ENCODE measurements at places on chromosomes 2 and 18.

DNA sequence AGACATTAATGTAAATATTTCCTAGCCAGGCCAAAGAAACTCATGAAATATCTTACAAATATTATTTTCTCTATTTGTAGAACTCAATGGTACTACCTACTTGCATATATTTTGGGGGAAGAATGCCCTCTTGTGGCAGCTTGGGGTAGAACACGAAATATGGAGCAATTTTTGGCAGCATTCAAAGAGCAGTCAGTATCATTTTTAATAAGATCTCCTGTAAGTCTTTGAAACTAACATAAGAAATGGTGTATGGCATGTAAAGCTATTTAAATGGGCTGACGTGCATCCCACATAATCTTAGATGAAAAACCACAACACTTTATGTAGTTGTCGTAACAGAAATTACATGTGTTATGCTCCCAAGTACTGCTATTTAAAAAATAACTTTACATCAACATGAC lies 62.3 kb upstream of the CCDC195 start:
- peak; percentile 33 for DNase-seq

DNA sequence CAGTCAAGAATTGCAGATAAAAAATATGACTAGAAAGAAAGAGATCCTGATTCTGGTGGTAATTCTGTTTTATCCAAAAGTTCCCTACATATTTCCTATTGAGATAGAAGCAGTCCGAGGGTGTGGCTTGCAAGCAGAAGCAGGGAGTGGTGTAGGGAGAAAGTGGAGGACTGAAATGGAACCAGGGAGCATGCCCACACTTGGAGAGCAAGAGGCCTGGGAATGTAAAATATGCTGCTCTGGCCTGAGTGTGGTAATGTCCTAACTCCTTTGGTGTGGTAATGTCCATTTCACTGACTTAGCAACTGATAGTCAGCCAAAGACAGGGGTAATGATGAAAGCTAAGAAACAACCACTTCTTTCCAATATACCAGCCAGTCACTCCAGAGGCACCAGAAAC lies 30.1 kb upstream of the FMNL2 start:
- no peak for DNase-seq

DNA sequence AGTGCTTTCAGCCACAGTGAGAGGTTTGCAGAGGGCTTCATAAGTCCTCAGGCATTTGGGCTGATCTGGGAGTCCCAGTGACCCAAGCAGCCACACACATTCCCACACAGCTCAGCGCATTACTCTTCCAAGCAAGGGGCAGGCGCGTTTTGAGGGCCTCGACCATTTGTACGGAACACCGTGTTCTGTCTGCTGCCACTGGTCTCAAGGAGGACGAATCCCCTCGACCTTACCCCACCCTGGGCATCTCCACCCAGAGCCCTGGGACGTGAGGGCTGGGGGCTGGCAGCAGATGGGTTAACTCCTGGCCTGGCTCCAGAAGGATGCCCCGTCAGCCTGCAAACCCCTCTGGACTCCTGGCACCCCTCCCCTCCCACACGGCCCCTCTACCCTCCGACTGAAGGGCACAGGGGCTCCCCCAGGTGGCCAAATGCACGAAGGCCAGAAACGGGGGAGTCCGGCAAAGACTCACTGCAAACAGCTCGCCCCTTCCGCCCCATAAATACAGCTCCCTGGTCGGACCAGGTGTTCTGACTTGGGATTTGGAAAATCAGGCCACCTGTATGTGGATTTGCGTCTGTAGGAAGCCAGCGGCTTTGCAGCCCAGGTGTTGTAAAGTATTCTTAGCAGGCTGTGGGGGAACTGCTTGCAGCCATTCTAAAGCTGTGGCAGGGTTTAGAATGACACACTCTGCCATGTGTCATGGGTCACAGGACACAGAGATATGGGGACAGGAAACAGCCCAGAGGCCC lies 33.6 kb upstream of the PTMA start:
- peak; percentile 60 for DNase-seq

- DNase-seq: no peak
These were observed 155.0 kb downstream of the EIPR1 start for GRCh38 chr2:3222636-3223035.

- DNase-seq: no peak
These were observed 483.3 kb downstream of the PLCL1 start for GRCh38 chr2:198287706-198288105.

- DNase-seq: no peak
These were observed 3.6 kb upstream of the LRATD1 start for GRCh38 chr2:14628901-14629300.

DNA sequence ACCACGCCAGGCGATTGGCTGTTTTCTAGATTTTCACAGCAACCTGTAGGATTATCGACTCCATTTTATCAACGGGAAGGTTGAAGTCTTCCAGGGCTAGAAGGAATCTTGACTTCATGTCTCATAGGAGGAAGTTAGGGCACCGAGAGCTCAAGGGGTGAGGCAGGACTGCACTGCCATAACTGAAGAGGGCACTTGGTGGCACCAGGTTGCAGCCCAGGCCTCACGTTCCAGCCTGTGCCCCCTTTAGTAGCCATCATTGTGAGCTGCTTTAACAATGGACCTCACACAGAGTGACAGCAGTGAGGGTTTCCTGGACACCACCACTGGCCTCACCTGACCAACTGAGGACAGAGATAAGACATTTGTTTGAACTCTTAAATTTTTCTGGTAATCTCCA lies 22.9 kb upstream of the RPL37A start:
- no peak for DNase-seq

GRCh38 chr2:212908031-212908430 lies 243.4 kb downstream of the IKZF2 start:
- no peak for DNase-seq

DNA sequence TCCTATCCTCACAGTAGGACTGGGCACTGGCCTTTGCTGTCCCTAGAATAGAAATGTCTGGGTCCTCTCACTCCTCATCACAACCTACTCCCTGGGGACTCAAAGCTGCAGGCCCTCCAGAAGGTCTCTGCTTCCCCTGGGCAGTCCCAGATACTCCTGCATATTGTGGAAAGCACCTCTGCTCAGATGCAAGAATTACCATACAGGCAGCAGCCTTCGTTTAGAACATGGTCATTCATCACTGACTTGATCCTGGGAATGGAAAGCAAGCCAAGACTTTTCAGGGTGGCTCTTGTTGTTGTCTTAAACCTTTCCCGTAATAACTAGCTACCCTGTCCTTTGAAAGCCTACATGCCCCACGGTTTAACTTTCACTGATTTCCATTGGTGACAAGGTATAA lies 53.1 kb upstream of the NPAS2 start:
- DNase-seq: no peak

GRCh38 chr2:190379249-190379964 lies 28.7 kb upstream of the MFSD6 start:
- no peak for DNase-seq

DNA sequence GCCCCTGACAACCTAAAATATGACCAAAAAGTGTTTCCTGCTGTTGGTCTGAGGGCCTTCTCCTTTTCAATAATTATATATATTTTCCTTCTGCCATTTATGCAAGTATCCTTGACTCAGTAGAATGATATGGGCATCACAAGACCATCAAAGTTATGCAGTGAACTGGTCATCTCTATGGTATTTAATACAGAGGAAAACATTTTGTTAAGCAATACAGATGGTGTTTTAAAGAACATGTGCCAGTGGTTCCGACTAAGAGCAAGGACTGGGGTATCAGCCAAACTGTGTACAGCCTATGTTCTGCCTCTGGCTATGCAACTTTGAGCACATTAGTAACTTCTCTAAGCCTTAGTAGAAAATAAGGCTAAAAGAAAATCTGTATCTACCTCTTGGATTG lies 179.0 kb downstream of the TRABD2A start:
- no peak for DNase-seq
